ENCODE measurements at places on chromosomes 2 and 18. TPM values are rescaled to one million over a fixed set of nuclear protein-coding genes. Genes with fewer than 3 reads are reported as not detected.

SPRED2 gene
- 0.67 TPM for polyA plus RNA-seq

DNA sequence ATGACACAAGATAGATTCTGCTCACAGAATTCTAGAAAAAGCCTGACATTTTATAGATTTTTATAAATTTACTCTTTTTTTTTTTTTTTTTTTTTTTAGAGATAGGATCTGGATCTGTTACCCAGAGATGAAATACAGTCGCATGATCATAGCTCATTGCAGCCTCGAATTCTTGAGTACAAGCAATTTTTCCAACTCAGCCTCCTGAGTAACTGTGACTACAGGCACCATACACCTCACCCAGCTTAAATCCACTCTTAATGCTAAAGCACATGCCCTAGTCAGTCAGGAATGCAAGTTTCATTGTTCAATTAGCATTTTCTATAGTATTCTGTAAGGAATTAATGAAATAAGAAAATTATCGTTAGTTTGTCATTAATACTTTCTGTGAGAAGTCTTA is 32.1 kb upstream of the WDR75 start:
- DNase-seq: no peak

POTEJ gene
- polyA plus RNA-seq: not detected

SERPINB3 gene
- polyA plus RNA-seq: not detected

- no peak for DNase-seq
Observed at GRCh38 chr2:42923580-42924417, 131.4 kb upstream of the HAAO start.

- DNase-seq: no peak
Observed at GRCh38 chr2:217740756-217741155, 262.0 kb downstream of the TNS1 start.

GRCh38 chr2:121723316-121723715 is 13.4 kb downstream of the NIFK start:
- DNase-seq: no peak

DNA sequence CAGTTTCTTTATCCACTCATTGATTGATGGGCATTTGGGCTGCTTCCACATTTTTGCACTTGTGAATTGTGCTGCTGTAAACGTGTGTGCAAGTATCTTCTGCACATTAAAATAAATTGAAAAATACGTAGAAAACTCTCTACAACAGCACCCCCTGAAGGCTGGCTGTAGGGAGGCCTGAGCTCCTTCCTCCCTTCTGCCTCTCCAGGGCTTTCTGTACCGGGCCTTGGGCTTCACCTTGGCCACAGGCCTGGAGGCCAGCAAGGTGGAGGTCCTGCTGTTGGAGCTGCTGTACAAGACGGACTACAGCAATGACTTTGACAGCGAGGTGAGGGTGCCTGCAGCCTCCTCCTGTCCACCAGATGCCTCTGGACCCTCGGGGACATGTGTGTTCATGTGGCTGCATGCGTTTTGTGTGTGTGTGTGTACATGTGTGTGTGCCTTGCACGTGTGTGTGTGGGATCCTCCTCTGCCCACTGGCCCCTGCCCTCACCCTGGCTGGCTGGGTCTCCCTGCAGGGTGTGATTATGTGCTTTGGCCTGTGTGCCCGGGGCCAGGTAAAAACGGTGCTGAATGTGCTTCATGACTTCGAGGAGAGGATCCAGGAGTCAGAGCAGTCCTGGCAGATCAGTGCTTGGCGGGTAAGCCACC is 29.2 kb downstream of the MROH2A start:
- DNase-seq: no peak

- DNase-seq: no peak
Observed at GRCh38 chr2:157843081-157843480, 33.0 kb downstream of the ACVR1 start.

PDE1A gene
- polyA plus RNA-seq: 2.6 TPM

DNA sequence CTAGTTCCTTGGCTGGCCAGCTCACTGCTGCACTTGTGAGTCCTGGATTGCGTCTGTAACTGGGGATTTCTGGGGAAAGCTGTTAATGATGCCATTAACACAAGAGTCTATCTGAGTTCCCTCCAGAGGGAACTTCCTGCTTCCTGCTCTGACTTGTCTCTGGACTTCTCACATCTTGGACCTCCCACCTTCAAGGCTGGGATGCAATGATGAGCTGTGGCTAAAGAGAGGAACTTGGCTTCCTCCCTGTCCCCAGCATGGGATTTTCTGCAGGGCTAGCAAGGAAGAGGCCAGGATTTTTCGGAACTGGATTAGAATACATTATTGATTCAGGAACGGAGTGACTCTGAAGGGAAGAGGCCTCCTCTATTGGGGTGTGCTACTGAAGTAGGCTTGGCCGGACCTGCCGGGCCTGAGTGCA is 155.5 kb downstream of the CLIP4 start:
- no peak for DNase-seq

DNA sequence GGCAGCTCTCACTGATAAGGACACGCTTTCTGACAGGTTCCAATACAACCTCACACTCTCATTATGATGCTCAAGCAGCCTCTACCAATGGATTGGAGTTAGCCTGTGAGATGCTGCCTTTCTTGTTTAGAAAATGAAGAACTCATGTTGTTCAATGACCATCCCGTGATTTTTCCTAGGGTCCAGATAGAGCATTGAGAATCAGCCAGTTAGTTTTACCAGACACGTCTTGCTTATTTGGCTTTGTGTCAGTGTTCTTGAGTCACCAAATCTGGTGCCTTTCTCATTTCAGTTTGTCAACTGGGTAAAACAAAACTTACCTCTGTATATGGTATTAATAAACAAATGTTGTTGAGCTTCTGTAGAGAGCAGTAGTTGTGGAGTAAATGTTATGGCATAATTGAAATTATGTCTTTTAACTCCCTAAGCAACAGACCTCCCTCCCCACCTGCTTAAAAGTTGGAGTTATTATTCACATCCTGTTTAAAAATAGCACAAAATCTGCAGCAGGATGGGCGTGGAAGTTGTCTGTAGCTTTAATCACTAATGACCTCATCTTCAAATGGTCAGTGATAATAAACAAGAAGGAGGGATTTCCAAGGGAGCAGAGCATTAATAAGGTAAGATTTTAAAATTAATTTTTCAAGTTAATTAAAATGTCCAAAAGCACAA is 167.3 kb downstream of the HRH4 start:
- no peak for DNase-seq

DNA sequence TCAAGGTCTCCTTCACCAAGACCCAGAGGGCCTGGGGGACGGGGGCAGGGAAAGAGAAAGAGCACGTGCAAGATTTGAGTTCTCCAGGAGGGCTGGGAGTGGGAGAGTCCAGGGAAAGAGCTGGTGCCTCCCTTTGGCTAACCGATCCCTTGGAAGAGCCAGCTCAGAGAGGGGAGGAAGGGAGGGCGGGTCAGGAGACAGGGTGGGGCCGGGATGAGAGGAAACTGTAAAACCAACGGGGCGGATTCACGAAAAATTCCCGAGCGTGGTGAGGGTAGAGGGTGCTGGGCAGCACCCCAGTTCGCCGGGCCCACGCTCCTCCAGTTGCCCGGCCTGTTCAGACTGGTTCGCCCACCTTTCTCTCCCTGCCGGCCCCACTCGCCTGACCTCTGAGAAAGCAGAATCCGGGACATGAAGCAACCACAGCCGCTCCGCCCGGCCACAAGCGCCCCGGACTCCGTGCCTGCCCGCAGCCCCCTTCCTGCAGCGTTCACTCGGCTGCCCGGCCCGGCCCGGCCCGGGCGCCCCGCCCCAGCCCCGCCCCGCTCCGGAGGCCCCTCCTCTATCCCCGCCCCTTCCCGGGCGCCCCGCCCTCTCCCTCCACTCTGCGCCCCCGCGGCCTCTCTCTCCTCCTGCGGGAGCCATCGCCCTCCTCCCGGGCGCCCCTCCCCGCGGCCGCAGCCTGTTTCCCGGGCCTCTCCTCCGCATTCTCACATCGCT is 230.9 kb upstream of the SMAD2 start:
- peak; percentile 54 for DNase-seq

CCDC68 gene
- not detected for polyA plus RNA-seq

- no peak for DNase-seq
Observed at GRCh38 chr18:56891116-56891515, 240.0 kb downstream of the WDR7 start.

TXNDC2 gene
- polyA plus RNA-seq: not detected

CAPN14 gene
- not detected for polyA plus RNA-seq

DNA sequence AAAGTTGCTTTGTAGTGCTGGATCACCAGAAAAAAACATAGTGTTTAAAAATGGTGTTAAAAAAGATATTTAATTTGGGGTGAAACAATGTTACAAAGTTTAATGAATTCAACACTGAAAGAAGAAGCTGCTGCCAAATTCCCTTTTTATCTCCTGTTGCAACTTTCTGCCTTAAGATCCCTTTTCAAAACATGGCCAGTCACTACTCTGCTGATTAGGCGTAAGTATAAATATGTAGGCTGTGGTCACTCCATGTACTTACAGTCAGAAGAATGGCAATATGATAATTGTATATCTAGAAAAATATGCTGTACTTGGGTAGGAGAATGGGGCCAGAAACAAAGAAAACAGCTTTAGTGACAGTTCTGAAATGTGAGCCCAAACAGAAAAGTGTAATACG is 123.5 kb upstream of the ZBTB14 start:
- DNase-seq: no peak

DNA sequence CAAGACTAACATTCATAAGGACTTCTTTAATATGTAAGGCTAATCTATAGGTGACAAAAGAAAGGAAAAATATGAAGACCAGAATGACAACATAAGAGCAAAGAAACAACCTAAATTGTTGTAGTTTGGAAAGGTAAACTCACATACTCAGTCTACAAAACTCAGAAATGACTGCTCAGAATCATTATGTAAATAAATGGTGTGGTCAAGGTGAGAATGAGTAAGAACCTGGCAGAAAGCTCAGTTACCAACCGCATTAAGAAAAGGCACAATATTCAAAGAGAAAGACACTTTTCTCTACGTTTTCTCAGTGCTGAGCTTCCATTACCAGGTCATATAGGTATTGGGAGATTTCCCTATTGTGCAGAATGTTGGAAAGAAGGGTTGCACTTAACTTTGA is 15.8 kb downstream of the ATF2 start:
- DNase-seq: no peak

DNA sequence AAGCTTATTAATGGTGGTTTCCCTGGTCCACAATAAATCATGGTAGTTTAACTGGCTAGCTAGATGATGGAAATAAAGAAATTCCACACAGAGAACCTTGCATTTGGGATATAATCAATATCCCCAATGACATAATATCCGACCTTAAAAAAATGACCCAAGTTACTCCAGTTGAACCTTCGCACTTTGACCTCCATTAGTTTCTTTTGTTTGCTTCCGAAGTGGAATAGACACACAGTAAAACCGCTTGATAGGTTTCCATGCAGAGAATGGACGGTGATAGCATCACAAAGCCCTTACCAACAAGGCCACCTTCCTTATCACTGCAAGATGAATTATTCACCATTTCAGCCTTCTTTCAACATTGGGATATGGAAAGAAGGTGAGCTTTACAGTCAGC is 1966.1 kb upstream of the CELF4 start:
- DNase-seq: no peak

GRCh38 chr2:39512434-39512935 is 75.4 kb upstream of the MAP4K3 start:
- no peak for DNase-seq

- DNase-seq: no peak
Observed at GRCh38 chr2:241810307-241811200, 1.6 kb downstream of the NEU4 start.

DNA sequence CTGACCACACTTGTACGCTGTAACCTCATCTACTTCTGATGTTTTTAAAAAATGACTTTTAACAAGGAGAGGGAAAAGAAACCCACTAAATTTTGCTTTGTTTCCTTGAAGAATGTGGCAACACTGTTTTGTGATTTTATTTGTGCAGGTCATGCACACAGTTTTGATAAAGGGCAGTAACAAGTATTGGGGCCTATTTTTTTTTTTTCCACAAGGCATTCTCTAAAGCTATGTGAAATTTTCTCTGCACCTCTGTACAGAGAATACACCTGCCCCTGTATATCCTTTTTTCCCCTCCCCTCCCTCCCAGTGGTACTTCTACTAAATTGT is 2.1 kb downstream of the RHOB start:
- DNase-seq: no peak
